NCI-H460 (cell line): ENCODE measurements at places on chromosomes 6 and 20. TPM values are rescaled to one million over a fixed set of nuclear protein-coding genes. Genes with fewer than 3 reads are reported as not detected.

Gene MMP24
- 0.05 TPM in 1 of 2 replicates, not detected in the other for total RNA-seq

Gene DEFB128
- not detected in 2 replicates for total RNA-seq

DNA sequence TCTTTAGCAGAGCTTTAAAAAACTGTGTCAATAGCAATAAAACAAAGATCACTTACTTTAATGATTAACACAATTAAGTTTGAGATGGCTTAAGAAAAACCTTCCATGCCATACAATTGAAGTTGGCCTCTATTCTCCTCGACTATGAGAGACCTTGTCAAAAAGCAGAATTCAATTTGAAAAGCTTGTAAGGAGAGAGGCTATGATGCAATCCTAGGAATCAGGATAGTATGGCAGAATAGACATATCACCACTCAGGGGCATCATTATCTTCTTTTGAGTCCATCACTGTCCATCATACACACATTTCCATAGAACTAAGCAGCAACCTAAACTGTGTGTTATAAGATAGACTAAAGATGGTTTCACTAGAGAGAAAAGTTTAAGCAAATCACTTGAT lies 17.2 kb downstream of the TBC1D7 start:
- no peak for DNase-seq

GRCh38 chr20:62617711-62618483 lies 24.4 kb upstream of the SLCO4A1 start:
- DNase-seq: peak; percentile 64

- no peak for DNase-seq
Measured at GRCh38 chr6:33749401-33749800, 2.7 kb upstream of the IP6K3 start.

- no peak for DNase-seq
Measured at GRCh38 chr20:21358737-21359136, 38.6 kb downstream of the NKX2-4 start.

DNA sequence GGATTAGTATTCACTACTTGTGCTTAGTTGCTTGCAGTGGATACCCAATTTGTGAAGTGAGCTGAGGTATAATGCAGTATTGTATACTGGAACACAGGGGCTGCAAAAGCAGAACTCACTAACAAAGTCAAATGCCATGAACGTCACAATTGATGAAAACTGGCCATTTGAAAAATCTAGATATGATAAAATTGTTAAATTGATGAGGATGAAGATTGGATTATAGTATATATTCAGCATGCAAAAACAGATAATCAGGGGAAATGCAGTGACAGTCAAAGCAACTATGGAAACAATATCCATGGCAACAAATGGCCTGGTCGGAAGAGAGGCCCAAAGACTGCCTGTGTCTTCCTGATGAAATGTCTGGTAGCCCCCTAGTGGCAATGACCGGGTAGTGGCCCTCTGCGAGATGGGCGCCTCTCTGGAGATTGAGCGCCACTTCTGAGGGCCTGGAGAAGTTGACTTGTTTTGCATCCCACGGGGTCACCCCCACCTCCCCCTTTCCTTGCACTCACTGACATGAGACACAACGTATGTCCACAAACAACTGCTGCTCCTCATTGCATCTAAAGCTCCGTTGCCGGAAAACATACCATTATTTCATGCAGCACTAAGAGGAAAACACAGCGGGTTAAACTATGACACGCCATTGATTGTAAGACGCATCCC lies 43.6 kb downstream of the C6orf15 start:
- DNase-seq: peak; percentile 72
